ENCODE measurements at places on chromosomes 13 and 19. TPM values are rescaled to one million over a fixed set of nuclear protein-coding genes. Genes with fewer than 3 reads are reported as not detected.

DNA sequence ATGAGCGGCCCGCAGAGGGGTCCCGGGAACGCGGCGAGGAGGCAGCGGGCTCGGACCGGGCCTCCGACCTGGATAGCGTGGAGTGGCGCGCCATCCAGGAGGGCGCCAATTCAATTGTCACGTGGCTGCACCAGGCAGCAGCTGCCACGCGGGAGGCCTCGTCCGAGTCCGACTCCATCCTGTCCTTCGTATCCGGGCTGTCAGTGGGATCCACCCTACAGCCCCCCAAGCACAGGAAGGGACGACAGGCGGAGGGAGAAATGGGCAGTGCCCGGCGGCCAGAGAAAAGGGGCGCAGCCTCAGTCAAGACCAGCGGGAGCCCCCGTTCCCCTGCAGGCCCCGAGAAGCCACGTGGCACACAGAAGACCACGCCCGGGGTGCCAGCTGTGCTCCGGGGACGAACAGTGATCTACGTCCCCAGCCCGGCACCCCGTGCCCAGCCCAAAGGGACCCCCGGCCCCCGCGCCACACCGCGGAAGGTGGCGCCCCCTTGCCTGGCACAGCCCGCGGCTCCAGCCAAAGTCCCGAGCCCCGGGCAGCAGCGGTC is 10.7 kb downstream of the C19orf25 start:
- DNase-seq = no peak
- H3K27me3 ChIP-seq = no peaks in the 10 kb centered on the region
- peaks cover 24% of the 10 kb centered on the region for H3K4me1 ChIP-seq
- no peak overlapping the region for H3K27ac ChIP-seq
- no peaks in the 10 kb centered on the region for H3K36me3 ChIP-seq

DNA sequence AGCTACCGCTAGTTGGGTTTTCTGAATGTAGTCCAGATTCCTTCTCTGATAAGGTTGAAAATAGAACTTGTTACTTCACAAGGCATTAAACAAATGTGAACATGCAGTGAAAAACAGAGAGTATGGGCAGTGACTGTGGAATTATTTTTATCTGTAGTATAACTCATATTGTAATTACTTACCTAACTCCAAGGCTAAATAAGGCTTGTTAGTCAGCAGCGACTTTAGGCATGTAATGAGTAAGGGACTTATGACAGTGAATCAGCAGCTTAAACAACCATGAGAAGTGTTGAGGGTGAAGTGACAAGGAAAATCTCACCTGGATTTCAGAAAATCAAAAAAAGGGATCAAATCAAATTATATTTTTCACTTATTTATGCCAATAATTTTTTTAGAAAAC is 1719.5 kb upstream of the MIR17HG start:
- no peaks in the 10 kb centered on the region for H3K27me3 ChIP-seq
- DNase-seq = no peak
- H3K27ac ChIP-seq = no peak overlapping the region
- no peaks in the 10 kb centered on the region for H3K4me1 ChIP-seq
- H3K36me3 ChIP-seq = no peaks in the 10 kb centered on the region
- no peak overlapping the region for H3K4me3 ChIP-seq

- no peaks in the 10 kb centered on the region for H3K36me3 ChIP-seq
- DNase-seq = no peak
Observed at GRCh38 chr13:28245465-28245864, 107.1 kb downstream of the PAN3 start.

GRCh38 chr13:54433493-54434206 is 1405.0 kb downstream of the OLFM4 start:
- H3K27ac ChIP-seq = no peak overlapping the region
- H3K4me3 ChIP-seq = no peak overlapping the region
- H3K36me3 ChIP-seq = no peaks in the 10 kb centered on the region
- no peaks in the 10 kb centered on the region for H3K27me3 ChIP-seq

Gene SH3GL1
- total RNA-seq = 53.4 TPM

Gene POU4F1
- total RNA-seq = 1.2 TPM

GRCh38 chr19:18677156-18677555 is 6.3 kb upstream of the CRTC1 start:
- no peak for DNase-seq
- H3K27me3 ChIP-seq = no peaks in the 10 kb centered on the region
- H3K4me1 ChIP-seq = peaks cover 9% of the 10 kb centered on the region
- H3K4me3 ChIP-seq = no peak overlapping the region
- no peak overlapping the region for H3K27ac ChIP-seq
